Right lung (tissue), 10 donors: ENCODE measurements at places on chromosomes 11 and 22. TPM values are rescaled to one million over a fixed set of nuclear protein-coding genes. Genes with fewer than 3 reads are reported as not detected.
A peak's percentile ranks its signal among the peaks of the same experiment; 100 is the strongest.

C1QTNF4 gene
- polyA plus RNA-seq, result 3.1 TPM

CABP4 gene
- polyA plus RNA-seq, result 1.9 TPM

MGAT3 gene
- polyA plus RNA-seq, result 15.3 TPM

- no peak for DNase-seq
These were observed 7.3 kb upstream of the AHNAK start for GRCh38 chr11:62553839-62554361.

DNA sequence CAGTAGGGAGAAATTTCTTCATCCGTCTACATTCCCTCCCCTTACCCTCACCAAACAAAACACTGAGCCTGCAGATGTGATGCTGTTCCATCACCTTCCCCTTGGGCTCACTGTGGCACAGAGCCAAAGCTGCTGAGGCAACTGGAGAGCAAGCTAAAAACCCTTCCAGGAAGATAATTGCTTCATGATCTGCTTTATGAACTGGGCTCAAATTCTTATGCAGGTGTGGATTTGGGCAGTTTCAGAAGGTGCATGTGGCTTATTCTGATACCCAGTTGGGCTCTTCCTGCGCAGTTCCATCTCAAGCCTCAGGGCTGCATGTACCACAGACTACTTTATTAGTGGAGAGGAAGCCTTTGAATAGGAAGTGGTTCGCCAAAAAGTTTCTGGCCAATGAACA lies 58.3 kb downstream of the AAMDC start:
- DNase-seq, result peak; percentile 17

DNA sequence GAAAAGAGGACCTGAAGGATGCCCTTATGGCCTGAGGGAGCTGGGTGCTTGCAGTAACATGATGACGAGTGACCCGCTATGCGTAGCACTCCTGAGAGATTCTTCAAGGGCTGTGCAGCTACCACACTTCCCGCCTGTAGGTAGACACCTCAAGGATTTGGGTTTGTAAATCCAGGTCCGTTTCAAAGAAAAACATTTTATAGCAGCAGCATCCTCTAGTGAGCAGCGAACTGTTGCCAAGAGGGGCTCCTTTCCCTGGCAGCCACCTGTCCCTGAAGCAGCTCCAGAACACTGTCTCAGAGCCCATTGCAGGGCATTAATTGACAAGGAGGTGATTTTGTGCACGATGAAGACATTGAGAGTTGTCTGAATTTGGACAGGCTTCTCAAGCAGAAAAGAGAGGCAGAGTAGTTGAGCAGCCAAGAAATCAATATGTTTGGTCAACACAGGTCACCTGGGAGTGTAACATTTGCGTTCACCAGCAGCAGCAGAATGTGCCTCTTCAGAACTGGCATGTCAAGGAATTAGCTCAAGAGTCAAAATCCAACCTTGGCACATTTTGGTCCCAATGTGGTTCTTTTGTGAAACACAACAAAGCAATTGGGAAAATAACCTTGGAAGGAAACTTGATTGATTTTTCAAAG lies 209.8 kb upstream of the MTNR1B start:
- no peak for DNase-seq

GRCh38 chr11:69553416-69554357 lies 72.2 kb downstream of the LINC01488 start:
- DNase-seq, result no peak

DNA sequence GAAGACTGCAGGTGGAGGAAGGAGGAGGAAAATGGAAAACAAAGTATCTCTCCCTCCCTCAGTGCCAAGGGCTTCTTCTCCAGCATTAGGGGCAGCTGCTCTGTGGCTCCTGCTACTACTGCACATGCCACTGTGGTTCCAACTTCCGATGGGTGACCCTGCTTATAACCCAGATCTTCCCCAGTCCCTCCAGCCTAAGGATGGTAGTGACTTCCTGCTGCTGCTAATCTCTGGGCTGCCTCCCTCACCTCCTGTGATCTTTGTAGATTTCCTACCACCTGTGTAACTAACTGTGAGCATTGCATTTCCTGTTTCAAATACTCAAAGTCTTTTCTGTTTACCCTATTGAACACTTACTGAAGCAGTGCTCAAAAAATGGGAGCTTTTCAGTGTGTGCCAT lies 28.7 kb upstream of the TRPC6 start:
- no peak for DNase-seq

GRCh38 chr11:60121264-60121663 lies 32.8 kb downstream of the MS4A2 start:
- no peak for DNase-seq

GRCh38 chr11:111512296-111513239 lies at the start of gene BTG4:
Gene BTG4, minus strand, starts transcription at chr11:111512386. Its CDS starts 13,610 bp downstream, at chr11:111498776.
- DNase-seq, result no peak
